NCI-H2227 treated with DMSO at 0.1 percent for 48 hours (cell line): ENCODE measurements at places on chromosomes 16 and 17.

- DNase-seq = no peak
Observed at GRCh38 chr17:17150448-17150800, 55.7 kb downstream of the PLD6 start.

DNA sequence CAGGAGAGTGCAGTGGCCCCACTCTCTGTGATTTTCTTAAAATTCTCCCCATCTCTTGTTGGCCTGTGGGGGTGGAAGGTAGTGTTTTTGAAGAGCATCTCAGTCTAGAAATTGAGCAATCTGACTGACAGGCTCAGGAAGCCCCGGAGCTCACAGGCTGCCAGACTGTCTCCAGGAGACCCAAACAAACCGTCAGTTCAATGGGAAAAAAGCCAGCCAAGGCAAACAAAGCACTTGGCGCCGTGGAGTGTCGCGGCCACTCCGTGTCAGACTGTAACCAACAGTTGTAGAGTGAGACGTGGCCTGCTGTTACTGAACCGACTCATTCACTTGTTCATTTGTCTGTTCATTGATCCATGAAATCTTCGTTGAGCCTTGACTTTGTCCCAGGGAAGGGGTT, 33.7 kb downstream of the RGS9 start:
- no peak for DNase-seq

GRCh38 chr17:7356072-7356549, 1.2 kb downstream of the TMEM95 start:
- DNase-seq = no peak

DNA sequence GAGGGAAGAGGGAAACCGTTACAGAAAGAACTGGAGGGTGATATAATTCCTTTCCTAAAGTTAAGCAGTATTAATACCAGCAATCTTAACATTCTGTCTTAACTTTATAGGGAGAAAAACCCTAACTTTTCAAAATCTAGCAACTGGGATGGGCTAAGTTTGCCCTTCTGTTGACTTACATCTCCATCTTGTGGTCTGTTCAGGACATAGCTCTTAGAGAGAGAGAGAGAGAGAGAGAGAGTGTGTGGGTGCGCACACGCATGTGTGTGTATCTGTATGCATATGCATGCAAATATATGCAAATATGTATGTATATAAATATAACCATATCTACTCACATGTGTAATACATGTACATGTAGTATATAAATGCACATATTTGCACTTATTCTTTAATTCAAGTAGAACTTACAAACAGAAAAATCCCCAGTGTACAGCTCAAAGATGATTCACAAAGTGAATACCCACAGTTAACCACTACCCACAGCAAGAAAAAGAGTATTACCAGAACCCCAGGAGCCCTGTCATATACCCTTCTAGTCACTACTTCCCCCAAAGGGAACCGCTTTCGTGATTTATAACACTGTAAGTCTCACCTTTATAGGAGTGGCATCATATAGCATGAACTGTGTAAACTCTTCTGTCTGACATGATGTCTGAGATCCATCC, 46.5 kb downstream of the STX8 start:
- DNase-seq = no peak

DNA sequence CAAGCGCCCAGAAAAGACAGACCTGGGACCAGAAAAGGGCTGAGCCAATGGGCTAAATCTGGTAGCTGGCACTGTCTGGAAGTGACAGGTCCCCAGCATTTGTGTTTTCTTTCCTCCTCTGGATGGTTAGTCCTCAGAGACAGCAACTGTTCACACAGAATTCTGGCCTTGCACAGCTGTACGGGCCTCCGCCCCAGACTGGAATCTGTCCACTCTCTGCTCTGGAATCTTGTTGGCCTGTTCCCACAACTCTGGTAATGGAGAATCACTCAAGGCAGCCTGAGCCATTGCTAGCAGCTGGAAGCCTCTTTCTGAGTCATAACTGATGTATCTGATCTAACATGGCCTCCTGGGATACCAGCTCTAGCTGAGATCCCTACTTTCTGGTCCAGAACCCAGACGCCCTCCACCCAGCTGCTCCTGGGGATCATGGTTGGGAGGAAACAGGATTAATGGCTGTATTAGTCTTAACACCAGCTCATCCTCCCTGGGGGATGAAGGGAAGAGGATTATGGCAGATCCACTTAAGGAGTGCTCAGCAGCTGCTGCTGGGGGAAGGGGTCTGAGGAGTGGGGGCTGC, 9.1 kb downstream of the ZNF668 start:
- DNase-seq = no peak

DNA sequence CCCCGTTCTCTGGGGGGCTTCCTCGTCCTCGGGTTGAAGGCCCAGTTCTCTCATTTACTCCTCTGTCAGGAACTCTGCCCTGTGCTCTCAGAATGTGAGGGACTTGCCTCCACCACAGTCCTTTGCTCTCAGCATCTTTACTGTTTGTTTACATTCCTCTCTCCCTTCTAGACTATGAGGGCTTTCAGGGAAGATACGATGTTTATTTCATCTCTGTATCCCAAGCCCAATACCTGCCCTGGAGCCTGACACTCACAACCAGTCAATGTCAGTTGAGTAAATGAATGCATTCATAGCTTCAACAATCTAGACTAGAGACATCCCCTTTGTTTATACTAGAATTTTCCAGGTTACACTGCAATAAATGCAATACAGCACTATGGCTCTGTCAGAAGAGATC, 409.6 kb upstream of the CDH11 start:
- DNase-seq = no peak

DNA sequence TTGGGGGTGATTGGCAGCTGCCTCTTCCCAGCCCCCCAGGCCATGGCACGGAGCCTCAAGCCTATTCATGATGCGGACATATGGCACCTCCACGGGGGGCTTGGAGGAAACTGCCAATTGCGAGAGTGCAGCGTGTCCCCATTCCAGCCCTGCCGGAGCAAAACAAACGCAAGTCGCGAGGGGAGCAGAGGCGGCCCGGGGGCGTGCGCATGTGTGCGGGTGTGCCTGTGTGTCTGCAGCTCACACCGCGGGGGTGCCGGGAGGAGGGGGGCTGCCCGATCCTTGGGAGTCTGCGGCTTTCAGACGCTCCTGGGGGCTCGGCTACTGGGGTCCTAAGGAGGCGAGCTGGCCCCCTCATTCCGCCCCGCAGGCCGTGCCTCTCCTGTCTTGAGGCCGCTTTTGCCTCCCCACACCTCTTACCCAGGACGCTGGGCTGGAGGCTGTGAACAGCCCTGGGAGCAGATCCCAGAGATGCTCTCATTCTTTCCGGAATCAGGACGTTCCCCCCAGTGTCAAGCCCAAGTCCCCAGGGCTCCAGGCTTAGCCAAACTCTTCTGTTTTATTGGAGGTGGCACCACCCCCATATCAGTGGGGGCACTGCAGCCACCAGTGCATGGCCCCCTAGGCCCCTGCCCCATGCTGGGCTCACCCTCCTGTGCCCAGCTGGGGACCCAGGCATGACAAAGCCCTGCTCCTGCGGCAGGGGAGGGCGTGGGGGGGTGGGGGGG, 29.1 kb downstream of the ENDOV start:
- DNase-seq = peak; percentile 25

- no peak for DNase-seq
Observed at GRCh38 chr16:51562891-51563290, 411.8 kb upstream of the SALL1 start.

- DNase-seq = no peak
Observed at GRCh38 chr17:1736348-1737281, 6.1 kb upstream of the SERPINF2 start.

DNA sequence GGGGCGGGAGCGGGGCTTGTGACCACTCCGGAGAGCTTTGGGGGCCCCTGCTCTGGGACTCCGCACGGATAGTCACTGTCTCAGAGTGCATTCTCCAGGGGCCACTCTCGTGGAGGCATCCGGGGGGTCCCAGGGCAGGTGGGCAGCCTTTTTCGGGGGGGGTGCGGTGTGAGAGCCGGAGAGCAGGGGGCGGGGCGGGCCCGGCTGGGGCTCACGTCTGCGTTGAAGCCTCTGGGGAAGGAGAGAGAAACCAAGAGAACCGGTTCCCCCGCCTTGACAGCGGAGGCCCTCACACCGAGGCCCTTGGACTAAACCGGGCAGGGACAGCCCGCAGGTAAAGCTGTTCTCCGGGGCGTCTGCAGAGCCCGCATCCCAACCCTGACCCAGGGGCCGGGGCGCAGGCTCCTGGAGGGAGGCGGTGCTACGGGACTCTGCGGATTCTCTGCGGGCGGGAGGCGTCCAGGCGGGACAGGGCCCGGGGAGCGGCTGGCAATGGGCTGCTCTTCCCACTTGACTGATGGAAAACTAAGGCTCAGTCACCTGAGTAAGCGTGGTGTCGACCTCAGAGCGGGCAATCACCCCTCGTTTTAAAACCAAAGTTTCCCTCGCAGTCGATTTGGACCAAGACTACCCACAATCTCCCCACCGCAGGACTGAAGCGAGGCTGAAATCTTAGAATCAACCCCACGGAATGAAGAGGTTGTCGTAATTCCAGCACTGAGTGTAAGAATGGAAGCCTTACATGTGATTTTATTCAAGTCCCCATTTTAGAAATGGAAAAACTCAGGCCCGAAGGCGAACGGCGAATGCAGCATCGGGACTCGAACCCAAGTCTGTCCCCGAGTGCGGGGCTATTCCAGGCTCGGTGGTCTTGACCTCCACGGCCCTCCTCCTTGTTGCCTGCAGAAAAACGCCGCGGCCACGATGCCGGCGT, 49.6 kb upstream of the AMZ2 start:
- no peak for DNase-seq

DNA sequence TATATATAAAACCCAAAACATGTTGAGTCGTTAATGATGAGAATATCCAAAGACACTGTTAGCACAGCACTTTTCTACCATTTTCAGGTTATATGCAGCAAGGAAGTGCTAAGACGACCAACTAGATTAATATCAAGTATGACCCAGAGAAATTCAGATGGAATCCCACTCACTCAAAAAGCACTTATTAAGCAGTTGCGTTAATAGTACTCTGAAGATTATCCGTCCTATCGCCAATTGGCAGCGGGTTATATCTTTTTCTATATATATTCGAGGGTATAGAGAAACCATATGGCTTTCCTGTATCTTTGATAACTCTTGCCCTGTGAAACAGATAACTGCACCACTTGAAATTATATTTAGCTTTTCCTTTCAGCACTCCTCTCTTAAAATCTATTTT, 1.1 kb downstream of the CRLF3 start:
- no peak for DNase-seq

DNA sequence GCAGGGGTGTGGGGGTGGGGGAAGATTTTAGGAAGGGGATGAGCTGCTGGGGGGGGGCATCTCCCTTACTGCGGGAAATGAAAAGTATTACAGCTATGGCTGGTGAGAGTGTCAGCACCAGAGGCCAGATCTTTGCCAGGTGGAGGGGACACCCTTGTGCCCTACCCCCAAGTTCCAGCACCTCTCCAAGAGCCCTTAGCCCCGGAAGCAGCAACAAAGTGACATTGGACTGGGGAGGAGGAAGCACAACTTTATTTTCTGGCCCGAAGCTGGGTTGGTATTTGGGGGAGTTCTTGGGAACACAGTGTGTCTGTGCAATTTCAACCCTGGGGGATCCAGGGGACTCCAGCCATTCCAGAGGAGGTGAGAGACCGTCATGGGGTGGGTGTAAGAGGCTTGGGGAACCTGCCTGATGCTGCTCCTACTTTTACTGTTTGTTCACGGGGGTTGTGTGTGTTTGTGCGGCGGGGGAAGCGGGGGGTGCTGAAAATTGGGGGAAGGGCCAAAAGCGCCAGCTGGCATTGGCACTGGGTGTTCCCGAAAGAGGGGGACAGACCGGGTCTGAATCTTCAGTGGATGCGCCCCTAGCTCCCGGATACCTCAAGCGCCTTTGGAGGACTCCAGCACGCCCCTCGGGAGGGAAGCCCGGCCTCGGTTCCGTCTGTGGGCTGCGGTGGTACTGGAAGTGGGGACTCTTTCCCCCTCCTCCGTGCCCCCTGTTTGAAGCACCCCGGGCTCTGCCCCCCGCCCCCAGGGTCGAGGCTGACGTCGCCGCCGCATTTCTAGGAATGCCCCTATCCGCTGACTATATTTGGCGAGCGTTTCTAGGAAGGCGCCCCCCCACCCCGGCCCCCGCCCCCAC, 230.3 kb downstream of the MRTFB start:
- DNase-seq = no peak

GRCh38 chr17:65466547-65466946, 94.9 kb downstream of the AXIN2 start:
- no peak for DNase-seq

- DNase-seq = no peak
Observed at GRCh38 chr17:34843682-34844081, 117.6 kb downstream of the CCT6B start.

DNA sequence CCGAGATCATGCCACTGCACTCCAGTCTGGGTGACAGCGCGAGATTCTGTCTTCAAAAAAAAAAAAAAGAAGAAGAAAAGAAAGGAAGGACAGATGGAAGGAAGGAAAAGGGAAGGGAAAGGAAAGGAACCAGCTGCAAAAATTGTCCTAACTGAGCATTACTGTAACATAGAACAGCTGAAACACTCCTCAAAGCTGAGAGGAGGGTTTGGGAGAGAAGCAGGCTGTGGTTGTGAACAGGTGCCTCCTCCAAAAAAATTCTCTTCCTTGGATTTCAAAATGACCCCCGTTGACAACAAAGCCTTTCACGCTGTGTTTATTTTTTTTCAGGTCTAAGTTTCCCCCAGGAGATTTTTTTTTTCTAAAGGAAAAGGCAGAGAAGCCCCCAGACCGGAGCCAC, 541.4 kb downstream of the WWOX start:
- no peak for DNase-seq

DNA sequence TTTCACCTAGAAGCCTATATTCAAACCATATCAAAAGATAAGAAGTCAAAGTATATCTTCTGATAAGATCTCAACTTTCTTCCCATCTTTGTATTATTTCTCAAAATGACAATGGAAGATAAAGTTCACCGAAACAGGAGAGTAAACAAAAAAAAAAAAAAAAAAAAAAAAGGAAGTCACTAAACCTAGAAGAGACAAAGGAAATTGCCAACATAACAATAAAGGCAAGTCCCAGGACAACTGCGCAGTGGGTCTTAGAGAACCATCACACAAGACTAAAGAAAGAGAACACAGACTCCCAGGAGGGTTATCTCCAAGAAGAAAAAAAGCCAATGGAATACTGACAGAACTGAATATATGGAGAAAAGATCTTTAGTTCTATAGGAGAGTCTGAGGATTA, 65.7 kb downstream of the SMURF2 start:
- DNase-seq = no peak

- no peak for DNase-seq
Observed at GRCh38 chr17:29742210-29742513, 119.5 kb upstream of the CORO6 start.

GRCh38 chr17:78250891-78251772, 19.7 kb downstream of the TMEM235 start:
- peak; percentile 91 for DNase-seq

DNA sequence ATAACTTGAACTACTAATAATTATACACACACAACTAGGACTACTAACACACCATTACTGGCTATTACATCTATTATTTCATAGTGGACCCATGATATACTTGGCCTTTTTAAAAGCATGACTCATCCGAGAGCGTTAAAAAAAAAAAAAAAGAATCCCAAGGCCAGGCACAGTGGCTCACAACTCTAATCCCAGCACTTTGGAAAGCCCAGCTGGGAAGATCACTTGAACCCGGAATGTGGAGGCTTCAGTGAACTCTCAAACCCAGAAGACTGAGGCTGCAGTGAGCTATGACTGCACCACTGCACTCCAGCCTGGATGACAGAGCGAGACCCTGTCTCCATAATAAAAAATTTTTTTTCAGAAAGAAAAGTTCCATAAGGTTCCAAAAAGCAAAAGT, 3.1 kb downstream of the GLG1 start:
- no peak for DNase-seq
